ENCODE measurements at places on chromosomes 5 and 9.
A peak's percentile ranks its signal among the peaks of the same experiment; 100 is the strongest.

DNA sequence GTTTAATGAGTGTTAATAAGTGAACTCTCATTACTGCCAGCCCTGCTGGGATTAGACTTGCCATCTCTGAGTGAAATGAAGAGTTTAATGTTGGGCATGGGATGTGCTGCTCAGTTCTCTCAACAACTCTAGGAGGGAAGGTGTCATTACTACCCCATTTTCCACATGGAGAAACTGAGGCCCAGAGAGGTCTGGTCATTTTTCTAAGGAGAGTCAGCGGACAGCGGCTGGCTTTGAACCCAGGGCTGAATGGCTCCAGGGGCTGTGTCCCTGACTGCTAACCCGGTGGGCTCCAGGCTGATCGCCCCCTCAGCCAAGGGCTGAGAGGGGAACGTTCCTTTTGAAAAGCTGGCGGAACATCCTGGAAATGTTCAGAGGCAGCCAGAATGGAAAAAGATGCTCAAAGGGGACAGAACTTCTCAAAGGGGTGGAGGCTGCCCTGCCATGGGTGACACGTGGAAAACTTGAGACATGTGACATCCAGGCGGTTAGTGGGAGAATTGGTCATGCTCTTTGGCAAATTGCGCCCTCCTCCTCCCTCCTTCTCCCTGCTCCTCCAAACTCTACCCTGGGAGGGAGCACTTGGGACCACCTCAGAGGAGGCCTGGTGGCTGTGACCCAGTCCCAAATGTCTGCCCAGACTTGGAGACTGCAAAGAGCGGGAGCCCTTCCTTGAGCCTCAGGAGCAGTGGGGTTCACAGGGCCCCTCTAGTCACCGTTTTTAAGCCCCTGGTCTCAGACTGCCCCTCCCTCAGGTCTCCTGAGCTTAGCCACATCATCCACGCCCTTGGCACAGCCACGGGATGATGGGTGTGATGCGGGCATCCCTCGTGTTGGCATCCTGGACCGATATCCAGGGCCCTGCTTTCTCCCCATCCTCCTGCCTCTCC is 28.7 kb downstream of the DNM1 start:
- DNase-seq, result no peak

- no peak for DNase-seq
Measured at GRCh38 chr9:4850603-4851310, 58.0 kb downstream of the RCL1 start.

GRCh38 chr9:129126749-129127618 is 15.8 kb downstream of the PTPA start:
- DNase-seq, result peak; percentile 53

DNA sequence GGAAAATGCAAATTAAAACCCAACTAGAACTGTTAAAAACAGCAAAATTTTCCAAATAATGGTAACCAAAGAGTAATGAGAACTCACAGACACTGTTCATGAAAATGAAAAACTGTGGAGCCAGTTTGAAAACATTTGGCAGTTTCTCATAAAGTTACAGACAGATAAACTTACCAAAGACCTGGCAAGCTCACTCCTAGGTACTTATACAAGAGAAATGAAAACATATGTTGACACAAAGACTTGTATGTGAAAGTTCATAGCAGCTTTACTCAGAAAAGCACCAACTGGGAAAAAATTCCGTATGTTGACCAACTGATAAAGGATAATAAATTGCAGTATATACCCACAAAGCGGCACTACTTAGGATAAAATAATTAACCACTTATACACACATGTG is 10.3 kb downstream of the ZNF782 start:
- DNase-seq, result no peak

- DNase-seq, result no peak
Measured at GRCh38 chr5:2920312-2920711, 168.8 kb upstream of the IRX2 start.

- no peak for DNase-seq
Measured at GRCh38 chr9:129037767-129038098, 1.3 kb downstream of the MIGA2 start.

- DNase-seq, result peak; percentile 89
Measured at GRCh38 chr5:95760273-95761191, 29.4 kb downstream of the RHOBTB3 start.

All from kidney capillary endothelial cell (primary cell).